ENCODE measurements at places on chromosomes 7 and 10.

- no peak for DNase-seq
Measured at GRCh38 chr7:72281308-72281707, 130.8 kb downstream of the CALN1 start.

DNA sequence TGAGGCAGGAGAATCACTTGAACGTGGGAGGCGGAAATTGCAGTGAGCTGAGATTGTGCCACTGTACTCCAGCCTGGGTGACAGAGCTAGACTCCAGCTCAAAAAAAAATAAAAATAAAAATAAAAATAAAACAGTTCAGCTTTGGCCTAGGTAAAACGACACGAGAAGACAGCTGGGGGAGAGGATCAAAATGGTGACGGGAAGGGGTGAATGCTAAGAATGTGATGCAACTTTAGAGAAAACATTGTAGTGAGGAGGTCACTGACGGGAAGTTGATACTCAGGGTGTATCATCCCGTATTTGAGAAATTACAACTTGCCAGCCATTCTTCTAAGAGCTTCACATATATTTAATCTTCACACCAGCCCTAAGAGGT is 1.1 kb downstream of the NDST2 start:
- DNase-seq: no peak

GRCh38 chr10:31158011-31158658 is 126.5 kb upstream of the ZNF438 start:
- no peak for DNase-seq

DNA sequence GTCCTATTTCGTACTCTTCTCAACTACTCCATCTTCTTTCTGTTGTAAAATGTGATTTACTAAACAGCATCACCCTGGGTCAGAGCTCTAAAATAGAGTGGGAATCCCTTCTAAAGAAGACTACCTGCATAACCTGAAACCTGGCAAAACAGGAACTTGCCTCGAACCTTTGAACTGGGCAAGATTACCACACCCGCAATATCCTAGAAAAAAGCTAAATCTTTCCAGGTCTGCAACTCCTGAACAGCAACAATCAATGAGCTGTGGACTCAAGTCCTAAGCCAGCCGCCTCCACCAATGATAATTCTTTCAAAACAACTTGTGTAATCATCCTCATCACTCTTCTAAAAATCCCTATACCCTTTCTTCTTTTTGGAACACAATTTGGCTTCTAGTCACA is 824.2 kb upstream of the COBL start:
- no peak for DNase-seq

- DNase-seq: no peak
Measured at GRCh38 chr10:100174699-100175677, 10.8 kb downstream of the ERLIN1 start.

GRCh38 chr10:103054621-103055020 is 136.5 kb downstream of the CNNM2 start:
- no peak for DNase-seq

GRCh38 chr10:43013065-43013464 is 63.8 kb upstream of the RET start:
- no peak for DNase-seq

GRCh38 chr10:69057261-69057950 is 30.5 kb upstream of the SRGN start:
- DNase-seq: no peak

DNA sequence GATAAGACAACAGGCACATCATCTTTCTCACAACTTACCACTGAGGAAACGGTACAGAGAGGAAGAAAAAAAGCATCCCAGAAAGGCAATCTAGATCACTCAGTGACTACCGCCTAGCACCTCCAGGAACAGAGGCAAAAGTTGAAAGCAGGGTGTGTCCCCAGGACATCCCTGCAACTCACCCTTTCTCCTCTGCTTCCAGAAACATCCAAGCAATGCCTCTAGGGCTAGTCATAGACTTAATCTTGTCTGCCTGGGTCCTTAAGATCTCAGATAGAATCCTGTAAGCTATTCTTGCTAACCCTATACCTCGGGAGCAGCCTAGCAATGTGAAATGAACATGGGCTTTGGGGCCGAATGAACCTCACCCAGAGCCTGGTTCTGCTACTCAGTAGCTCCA is 18.8 kb upstream of the PDCD4 start:
- DNase-seq: no peak

- DNase-seq: no peak
Measured at GRCh38 chr7:83643739-83644138, 5.2 kb downstream of the SEMA3E start.

GRCh38 chr10:91170418-91170817 is 50.0 kb upstream of the PCGF5 start:
- DNase-seq: no peak

DNA sequence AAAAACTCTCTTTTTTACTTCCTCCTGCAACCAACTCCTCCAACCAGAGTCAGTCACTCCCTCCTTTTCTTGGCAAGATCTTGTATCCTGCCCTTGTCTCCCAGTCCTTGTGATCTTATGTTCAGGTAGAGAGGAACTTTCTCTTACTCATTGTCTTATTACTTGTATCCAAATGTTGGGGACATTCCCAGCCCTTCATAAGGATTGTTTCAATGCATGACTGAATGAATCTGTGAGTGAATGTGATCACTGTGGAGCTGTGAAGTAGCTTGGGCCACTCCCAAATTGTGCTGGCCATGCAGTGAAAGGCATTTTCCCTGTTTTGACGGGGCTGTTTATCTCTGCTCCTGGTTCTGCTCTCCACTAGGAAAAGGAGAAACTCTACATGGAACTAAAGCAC is 93.7 kb downstream of the CFAP58 start:
- DNase-seq: no peak

DNA sequence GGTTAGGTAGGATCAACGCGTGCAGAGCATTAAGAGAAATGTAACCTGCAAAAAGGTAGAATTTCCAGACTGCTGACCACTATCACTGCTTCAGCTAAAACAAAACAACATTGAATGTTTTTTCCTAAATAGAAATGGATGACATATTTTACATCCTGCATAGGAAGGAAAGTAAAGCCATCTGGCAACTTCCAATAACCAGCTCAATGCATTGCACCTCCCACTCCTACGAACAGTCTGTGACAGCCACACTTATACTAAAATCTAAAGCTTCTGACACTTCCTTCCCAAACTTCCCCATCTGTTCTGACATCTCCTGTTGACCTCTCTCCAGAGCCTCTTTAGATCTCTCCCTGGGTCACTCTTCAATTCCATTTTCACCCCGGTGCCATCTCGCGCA is 47.1 kb downstream of the NRCAM start:
- DNase-seq: no peak

GRCh38 chr10:87715552-87716347 is 56.1 kb downstream of the PAPSS2 start:
- no peak for DNase-seq

DNA sequence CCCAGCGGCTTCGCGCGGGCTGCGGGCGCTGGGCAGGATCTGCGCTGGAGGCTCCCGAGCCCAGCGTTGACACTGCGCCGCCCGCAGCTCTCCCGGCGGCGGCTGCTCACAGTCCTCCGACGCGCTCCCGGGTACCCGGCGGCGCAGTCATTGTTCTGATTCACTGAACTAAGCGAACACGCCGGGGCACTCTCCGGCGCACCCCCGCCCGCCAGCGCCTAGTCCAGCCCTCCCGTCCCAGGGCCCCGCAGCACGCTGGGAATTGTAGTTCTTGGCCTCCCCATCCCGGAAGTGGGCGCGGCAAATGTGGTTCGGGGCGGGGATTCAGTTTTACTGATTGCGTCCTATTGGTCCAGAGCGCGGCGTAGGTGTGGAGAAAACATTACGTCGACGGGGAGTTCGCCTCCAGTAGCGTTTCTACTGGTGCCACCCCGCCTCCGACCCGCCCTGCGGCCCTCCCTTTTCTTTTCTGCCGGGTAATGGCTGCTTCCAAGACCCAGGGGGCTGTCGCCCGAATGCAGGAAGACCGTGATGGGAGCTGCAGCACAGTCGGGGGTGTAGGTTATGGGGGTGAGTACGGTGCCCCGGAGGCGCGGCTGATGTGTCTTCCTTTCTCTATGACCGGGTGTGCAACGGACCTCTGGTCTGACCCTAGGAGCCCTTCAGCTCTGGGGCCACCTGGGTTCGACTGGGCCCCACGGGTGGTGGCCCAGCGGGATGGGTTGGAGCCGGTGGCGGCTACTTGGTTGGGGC is at the start of the genes DOCK4 and ZNF277:
Gene DOCK4, minus strand, starts transcription at position 162 of the 753 bp plus-strand sequence. CDS start 261 bp downstream, outside the sequence.
Gene ZNF277, plus strand, starts transcription at position 458 of the 753 bp plus-strand sequence. Its CDS starts 22 bp downstream, at position 480.
- DNase-seq: peak; percentile 95

DNA sequence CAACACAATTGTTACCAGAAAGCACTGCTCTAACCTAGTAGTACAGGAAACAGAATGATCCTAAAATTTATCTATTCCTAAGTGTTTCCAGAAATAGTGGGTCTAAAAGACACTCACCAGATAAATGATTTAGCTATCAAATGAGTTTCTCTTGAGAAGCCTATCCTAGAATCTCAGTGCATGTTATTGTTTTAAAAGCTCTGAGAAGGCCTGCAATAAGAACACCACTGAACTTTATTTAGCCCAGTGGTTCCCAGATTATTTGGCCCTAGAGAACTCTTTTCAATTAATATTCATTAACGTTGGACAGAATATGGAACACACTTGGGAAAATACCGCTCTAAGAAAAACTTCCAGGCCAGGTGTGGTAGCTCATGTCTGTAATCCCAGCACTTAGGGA is 220.1 kb upstream of the GHITM start:
- no peak for DNase-seq

DNA sequence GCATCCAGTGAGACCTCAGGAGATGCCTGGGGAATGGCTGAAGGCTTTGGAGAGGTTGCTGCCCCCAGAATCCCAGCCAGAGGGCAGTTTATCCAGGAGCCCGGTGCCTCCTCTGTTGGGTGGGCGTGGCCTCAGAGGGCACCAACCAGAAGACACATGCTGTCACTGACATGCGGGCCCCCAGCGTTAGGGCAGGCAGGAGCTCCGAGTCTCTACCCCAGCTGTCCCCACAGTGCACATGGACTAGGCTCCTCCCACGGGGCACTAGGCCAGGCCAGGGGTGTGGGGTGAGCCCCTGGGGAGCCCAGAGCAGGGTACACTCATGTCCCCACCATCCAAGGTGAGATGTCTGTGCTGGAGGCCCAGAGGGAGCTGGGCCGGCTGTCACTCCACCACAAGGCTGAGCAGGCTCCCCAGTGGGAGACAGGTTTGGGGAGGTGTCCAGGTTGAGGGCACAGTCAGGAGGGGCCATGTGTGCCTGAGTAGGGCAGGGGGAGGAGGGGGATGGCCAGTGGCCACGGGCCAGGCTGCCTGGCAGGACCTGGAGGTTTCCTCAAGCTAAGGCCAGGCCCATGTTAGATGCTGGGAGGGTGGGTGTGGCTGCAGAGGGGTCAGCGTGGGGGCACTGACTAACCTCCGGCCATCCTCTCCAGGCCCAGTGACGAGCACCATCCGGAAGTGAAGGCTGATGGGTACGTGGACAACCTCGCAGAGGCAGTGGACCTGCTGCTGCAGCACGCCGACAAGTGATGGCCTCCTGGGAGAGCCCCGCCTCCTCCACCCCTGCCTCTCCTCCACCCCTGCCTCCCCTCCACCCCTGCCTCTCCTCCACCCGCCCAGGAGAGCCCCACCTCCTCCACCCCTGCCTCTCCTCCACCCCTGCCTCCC is 131.3 kb downstream of the FAM53B start:
- DNase-seq: peak; percentile 45

GRCh38 chr10:129883029-129883428 is 81.0 kb downstream of the EBF3 start:
- no peak for DNase-seq

- no peak for DNase-seq
Measured at GRCh38 chr7:83210479-83210878, 47.8 kb upstream of the PCLO start.

DNA sequence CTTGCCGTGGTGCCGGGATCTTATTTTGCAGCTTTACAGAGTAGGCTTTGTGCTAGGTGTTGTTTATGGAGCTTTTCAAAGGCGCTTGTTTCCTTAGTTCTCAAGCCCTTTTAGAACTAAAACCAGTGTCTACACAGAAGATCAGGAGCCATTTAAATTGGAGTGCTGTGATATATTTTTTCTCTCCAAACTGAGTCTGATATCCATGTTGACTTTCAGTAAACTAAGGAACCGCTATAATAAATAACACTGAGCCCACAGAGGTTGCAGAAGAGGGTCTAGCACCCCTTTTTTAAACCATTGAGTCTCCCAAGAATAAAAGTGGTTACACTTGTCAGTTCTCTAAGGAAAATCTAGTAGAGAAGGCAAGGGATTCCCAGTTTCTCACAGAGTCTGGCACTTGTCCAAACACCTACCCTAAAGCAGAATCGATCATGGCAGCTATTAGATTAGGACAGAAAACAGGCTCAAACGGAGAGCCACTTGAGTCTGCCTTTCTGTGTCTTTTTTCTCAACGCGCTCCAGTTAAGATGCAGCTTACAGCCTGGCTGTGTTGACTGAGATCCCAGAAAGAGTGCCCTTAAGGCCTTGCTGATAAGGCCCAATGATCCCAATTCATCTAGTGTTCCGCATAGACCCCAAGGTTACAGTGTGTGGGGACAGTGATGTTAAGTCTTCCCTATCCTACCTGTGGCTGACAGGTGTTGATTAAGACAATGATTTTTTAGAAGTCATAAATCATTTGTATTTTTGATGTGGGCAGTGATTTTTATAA is 804 bp downstream of the TMEM106B start:
- DNase-seq: no peak

DNA sequence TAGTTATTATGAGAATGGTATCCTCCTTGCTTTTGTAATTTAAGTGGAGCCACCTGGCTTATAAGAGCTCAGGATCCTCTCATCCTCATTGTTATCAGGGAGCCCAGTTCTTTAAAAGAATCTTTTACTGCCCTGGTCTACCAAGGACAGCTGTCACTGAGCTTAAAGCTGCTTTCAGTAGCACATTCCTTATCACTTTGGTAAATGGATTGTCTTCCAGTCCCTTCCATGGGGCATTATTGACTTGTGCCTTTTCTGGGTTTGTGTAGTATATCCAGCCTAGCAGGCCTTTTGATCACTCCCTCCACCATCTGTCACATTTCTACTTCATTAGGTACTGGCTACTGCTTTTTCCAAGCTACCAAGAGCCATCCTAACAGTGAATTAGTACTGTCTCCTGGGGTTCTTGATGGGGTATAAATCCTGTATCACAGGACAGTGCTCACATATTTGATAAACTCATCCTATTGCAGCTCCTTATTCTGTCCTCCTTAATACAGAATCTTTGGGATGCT is 208.9 kb downstream of the TMEM26 start:
- no peak for DNase-seq

- no peak for DNase-seq
Measured at GRCh38 chr10:110523736-110524135, 26.0 kb downstream of the DUSP5 start.

- DNase-seq: no peak
Measured at GRCh38 chr10:17086865-17087367, 42.7 kb downstream of the CUBN start.

All from AG08396 (cell line).